CD4-positive, alpha-beta T cell treated with Interferon gamma for 1 hour (primary cell): ENCODE measurements at places on chromosomes 7 and 10.

DNA sequence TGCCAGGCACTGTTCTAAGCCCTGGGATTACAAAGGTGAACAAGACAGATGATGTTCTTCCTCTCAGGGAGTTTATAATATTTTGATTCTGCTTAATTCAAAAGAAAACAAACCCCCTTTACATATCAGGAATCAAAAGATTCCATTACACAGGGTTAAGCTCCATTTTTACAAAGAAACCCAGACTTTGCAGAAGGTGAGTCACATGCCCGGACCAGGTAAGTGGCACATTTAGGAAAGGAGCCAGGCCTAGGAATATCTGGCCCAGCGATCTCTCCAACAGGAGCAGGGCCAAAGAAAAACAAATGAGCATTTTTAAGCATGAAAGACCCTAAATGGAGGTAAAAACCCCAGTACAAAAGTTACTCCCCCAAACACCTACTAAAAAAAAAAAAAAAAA, 1.1 kb downstream of the STN1 start:
- no peak for DNase-seq

- no peak for DNase-seq
These were observed 2.5 kb downstream of the VAX1 start for GRCh38 chr10:117135480-117136140.

GRCh38 chr10:124332426-124332825, 86.3 kb downstream of the OAT start:
- DNase-seq: no peak

GRCh38 chr10:97119058-97119745, 66.6 kb downstream of the SLIT1 start:
- no peak for DNase-seq

DNA sequence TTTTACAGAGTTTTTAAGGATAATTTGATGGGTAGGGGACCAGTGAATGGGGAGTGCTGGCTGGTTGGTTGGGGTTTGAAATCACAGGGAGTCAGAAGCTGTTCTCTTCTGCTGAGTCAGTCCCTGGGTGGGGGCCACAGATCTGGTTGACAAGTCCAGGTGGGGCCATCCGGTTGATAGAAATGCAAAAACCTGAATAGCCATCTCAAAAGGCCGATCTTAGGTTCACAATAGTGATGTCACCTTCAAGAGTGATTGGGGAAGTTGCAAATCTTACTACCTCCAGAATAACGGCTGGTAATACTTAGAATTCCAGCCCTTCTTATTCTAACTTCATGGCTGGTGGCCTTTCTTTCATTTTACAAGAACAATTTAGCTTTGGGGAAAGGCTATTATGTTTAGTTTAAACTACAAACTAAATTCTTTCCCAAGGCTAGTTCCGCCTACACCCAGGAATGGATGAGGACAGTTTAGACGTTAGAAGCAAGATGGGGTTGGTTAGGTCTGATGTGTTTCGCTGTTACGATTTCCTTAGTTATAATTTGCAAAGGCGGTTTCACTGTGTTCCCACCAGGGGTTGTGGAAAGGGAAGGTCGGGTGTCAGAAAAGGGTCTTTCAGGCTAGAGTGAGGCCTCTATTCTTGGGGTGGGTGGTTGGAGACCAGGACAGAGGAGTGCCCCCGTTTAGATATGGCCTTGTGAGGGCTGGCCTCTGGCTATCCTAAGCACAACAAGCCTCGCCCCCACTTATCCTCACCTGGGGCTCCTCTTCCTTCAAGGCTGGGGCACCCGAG, 27.4 kb downstream of the IFT22 start:
- DNase-seq: no peak

DNA sequence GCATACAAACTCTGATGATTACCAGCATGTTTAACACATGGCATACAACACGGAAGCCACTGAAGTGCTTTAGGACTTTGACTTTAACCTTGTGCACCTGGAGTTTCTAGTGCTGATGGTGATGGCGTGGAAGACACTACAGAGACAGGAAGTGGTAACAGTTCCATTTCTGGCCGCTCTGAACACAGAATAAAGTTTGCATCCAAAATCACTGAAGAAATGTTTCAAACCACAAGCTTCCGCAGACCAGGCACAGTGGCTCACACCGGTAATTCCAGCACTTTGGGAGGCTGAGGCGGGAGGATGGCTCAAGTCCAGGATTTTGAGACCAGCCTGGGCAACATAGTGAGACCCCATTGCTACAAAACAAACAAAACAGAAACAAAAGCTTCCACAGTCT, 40.3 kb upstream of the TNPO3 start:
- DNase-seq: peak; percentile 10

DNA sequence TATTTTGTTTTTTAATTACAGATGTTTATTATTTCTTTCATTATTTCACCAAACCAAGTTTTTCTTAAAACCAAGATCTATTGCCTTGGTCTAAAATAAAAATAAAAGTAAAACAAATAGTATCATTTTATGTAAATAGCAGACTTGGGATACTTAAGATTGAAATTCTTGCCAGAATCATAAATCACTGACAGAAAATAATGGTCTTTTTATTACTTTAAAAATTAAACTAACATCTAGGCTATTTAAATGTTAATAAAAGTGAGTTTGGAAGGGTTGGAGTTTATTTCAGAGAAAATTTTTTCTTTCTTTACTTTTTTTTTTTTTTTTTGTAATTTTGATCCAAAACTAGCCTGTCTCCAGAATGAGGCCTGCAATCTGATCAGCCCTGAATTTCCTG, 568.0 kb upstream of the IGFBP3 start:
- DNase-seq: no peak

- no peak for DNase-seq
These were observed 18.0 kb downstream of the ECHDC3 start for GRCh38 chr10:11760151-11760550.

- no peak for DNase-seq
These were observed 176.2 kb downstream of the GALNT17 start for GRCh38 chr7:71308096-71308495.

DNA sequence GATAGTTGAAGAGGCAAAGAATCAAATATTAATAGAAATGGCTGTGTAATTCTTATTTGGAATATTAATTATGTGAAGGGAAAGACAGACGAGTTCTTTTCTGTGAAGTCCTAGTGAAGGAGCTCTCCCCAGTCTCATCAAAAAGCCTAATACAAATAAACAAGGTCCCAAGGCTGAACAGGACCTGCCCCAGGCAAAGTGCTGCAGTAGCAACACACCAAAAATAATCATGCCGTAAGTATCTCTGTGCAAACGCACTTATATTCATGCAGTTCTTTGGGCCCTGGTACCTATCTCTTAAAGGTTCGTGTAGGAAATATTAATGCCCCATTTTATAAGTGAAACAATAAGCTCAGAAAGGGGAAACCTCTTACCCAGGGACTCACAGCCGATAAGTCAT, 12.2 kb upstream of the CHST15 start:
- DNase-seq: no peak

DNA sequence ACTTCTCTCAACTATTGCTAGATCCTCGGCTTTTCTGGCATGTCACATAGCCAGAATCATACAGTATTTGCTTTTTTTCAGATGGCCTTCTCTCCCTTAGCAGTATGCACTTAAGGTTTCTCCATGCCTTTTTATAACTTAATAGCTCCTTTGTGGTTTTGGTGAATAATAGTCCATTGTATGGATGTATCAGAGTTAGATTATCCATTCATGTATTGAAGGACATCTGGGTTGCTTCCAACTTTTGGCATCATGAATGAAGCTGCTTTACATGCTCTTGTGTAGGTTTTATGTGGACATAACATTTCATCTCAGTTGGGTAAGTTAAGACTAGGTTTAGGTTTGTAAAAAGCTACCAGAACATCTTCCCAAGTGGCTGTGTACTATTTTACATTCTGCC, 4.6 kb downstream of the ATP5F1C start:
- DNase-seq: no peak

DNA sequence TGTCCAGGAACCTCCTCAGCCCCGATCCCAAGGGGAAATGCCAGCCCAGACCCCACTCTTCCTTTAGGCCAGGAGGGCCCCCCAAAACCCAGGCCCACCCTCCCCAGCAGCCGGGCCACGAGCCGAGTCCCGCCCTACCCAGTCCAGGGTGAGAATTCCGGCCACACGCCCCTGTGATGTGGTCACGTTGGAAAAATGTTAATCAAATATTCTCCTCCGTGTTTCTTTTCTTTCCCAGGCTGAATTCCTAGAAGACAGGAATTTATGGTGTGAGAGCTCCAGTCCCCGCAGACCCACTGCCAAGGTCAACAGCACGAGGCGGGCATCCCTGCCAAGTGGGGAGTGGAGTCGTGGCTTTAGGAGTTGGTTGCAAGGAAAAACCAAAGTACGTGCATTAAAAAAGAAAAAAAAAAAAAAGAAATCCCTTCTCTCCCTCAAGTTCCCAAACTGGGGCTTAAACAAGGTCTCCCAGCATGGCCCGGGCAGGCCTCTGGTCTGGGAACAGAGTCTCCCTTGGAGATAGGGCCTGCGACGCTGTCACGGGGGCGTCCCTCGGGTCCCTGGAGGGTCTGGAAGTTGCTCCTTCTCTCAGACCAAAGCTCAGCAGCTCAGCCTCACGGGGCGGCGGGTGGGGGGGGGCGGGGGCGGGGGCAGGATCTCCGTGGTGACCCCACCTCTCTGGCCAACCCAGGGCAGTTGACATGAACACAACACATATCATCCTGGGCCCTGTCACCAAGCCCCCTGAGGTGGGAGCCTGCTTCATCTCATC, 28.1 kb upstream of the ELN start:
- no peak for DNase-seq

- no peak for DNase-seq
These were observed 132.1 kb downstream of the CSTF2T start for GRCh38 chr10:51567271-51567670.
